ENCODE measurements at places on chromosomes 5 and 9.

DNA sequence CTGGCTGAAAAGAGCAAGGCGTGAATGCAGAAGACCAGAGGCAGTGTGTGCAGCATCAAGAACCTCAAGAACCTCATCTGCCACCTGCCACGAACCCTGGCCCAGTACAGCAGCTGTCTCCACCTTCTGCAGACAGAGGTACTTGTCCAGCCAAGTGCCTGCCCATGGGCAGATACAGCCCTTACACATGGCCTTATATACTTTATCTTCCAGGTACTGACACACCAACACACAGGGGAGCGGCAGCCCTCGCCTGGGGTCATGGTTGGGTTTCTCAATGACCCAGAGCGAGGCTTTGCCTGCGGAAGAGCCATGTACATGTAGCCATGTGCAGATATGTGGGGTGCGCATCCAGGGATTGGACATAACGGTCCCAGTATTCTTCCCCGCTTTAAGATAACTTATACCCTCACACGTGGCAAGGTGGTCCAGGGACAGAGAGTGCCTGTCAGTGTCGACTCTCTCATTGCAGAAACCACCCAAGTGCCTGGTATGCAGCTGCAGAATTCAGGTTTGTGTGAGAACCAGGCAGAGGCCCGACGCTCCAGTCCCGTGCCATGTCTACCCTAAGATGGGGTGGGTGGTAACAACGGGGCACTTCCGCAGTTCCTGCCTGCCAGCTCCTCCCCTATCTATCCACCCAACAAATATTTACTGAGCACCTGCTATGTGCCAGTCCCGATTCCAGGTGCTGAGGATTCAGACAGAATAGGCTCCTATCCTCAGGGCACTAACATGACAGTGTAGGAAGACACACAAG is 206.9 kb downstream of the FSTL4 start:
- no peak for DNase-seq

DNA sequence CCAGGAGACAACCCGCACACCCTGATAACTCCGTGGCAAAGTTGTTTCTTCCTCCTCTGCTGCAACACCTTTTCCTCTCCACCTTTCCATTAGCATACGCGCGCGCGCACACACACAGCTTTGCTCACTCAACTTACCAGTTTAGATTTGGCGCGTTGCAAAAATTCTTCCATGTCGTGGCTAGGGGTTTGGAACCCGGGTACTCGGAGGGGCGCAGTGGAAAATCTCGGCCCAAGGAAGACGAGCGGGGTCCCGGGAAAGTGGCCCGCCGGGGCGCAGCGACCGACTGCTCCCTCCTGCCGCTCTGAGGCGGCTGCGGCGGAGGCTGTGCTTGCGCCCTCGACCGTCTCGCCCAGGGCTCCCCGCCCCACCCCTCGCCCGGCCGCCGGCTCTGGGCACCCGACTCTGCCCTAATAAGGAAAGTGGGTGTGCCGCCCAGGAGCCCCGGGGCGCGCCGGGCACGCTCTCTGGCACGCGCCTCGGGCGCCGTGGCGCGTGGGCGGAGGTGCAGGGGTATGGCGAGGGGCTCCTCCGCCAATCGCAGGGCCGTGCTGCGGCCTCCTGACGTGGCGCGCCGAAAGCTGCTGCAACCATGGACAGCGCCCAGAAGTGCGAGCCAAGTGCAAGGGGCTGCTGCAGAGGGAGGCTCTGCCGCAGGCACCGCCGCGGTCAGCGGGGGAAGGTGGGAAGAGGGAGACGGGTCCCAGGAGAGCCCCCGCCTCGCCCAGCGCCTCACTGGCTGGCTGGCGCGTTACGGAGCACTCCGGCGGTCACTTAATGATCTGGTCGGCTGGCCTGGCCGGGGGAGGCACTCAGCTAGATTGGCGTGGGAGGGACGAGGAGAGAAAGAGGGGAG is at the start of gene PRUNE2:
TSS of gene PRUNE2 (minus strand) at position 324 of the 856 bp plus-strand sequence. CDS start at position 173, 151 bp downstream.
- DNase-seq, result no peak

DNA sequence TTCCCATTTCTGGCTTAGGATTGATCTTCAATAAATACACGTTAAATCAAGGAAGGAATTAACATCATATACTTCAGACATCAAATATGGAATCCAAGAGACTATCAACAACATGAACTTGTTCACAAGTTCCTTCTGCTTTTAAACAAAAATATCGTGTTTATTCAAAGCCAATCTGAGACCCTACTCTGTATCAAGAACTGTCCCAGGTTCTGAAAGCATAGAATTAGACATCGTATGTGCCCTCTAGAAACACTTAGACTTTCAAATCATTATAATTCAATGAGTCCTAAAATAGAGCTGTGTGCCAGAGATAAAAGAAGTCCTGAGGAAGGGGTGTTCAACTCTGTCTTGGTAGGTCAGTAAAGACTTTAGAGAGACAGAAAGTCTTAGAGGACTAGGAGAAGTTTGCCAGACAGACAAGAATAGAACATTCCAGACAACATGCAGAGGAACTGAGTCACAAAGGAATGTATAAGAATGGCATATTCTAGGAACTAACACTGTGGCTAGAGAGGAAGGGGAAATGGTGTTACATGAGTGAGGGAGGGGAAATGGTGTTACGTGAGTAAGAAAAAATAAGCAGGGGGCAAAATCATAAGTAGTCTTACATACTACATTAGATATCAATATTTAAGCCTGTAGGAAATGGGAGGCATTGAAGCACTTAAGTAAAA is 2.9 kb downstream of the TPD52L3 start:
- DNase-seq, result no peak

DNA sequence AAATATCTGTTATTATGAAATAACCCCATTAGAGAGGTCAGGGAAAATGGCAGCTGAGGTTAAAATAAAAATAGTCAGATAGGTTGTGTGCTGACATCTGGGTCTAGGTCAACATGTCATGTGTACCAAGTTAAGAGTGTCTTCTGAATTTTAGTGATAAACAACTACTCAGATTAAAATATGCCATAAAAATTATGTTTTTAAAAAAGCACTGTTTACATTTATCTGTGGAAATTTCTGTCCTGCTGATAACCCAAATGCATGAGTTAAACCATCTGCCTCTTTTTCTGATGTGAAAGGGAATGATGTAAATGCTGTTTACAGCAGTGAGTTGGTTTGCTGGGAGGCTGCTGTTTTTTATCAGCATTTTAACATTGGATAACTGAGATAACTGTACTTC is 361.2 kb upstream of the TARS1 start:
- DNase-seq, result no peak

- no peak for DNase-seq
These were observed 42.9 kb downstream of the SUB1 start for GRCh38 chr5:32628049-32628844.

GRCh38 chr9:20361656-20362570 is 260.4 kb downstream of the MLLT3 start:
- no peak for DNase-seq

DNA sequence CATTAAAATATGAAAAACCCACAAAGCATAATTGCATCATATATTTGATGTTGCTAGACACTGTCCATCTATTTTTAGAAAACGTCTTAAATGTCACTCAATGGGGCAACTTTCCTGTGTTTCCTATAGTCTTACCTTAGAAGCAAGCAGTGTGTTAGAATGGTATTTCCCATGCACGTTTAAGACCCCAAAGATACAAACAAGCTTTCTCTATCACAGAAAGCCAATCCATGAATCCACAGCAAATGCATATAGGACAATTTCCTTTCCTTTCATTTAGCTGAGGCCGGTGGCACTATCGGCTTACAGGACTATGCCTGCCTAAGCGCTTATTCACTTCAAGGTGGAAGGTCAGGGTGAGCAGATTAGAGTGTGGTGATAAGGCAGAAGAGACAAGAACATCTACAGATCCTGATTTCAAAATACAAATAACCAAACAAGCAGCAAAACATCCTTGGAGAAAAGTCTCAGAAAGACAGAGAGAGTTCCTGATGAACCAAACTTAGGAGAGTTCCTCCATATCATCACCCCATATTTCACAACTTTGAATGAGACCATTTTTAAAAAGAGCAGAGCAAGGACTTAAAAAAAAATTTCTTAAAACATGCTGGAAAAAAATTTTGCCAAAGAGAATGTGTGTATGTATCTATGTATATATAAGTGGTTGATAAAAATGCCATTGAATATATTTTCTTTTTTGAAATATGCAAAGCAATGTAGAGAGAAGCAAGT is 57.2 kb downstream of the MEF2C start:
- no peak for DNase-seq

GRCh38 chr9:137224830-137225694 is at the start of gene CYSRT1:
Gene CYSRT1 (plus strand): TSS chr9:137225174. CDS start chr9:137225622, 448 bp downstream.
- no peak for DNase-seq

DNA sequence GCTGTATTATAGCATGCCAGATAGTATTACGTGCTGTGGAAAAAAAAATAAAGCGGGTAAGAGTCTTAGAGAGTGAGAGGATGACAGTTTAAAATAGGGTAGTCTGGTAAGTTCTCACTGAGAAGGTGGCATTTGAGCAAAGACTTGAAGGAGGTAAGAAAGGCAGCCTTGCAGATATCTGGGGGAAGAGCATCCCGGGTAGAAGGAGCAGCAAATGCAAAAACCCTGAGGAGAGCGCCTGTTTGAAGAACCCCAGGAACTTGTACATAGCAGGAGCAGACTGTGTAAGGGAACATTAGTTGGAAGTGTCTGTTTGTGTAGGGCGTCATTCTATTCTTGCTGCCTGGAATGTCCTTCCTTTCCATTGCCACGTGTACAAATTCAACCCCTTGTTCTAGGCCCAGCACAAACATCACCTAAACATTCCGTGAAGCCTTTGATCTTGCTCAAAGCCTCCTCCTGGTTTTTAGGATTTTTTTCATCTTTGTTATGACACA is 2.6 kb downstream of the AP3S1 start:
- no peak for DNase-seq

DNA sequence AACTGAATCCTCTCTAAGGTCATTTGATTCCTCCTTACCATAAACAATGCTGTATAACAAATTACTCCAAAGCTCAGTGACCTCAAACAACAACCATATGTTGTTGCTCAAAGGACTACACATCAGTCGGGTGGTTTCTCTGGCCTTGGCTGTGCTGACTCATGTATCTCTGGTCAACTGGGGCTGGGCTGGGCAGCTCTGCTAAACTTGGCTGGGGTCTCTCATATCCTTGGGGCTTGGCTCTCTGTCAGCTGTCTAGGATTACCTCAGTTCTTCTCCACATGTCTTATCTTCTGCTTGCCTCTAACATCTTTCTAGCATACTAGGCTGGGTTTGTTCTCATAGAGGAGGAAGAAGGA is 86.4 kb downstream of the GALNT10 start:
- no peak for DNase-seq

DNA sequence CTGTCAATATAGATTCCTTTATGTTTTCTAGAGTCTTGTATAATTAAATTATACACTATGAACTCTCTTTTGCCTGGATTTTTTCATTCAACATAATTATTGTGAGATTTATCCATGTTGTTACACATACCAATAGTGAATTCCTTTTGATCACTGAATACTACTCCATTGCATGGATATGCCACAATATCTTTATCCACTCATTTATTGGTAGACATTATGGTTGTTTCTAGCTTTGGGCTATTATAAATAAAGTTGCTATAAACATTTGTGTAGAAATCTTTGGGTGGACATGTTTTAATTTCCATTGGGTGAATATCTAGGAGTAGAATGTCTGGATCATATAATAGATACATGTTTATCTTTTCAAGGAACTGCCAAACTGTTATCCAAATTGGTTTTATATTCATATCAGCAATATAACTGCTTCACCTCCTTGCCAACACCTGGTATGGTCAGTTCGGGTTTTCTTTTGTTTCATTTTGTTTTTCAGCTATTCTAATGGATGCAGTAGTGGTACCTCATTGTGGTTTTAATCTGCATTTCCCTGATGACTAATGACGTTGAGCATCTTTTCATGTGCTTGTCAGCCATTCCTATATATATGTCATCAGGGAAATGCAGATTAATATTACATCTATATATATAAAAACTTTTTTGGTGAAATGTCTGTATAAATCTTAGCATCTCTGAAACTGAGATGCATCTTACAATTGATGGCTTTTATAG is 32.1 kb upstream of the TCF7 start:
- DNase-seq, result no peak

GRCh38 chr9:87592554-87593358 is 95.1 kb downstream of the DAPK1 start:
- DNase-seq, result no peak

DNA sequence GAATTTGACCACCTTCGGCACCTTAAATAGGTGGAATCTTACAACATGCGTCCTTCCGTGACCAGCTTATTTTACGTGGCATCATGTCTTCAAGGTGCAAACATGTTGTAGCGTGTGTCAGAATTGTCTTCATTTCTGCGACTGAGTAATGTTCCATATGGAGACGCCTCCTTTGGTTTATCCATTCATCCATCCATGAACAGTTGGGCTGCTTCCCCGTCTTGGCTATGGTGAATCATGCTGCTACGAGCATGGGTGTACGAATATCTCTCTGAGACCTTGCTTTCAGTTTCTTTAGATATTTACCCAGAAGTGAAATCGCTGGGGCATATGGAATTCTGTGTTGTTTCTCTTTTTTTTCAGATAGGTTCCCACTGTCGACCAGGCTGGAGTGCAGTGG is 391.9 kb upstream of the IRX2 start:
- DNase-seq, result no peak

DNA sequence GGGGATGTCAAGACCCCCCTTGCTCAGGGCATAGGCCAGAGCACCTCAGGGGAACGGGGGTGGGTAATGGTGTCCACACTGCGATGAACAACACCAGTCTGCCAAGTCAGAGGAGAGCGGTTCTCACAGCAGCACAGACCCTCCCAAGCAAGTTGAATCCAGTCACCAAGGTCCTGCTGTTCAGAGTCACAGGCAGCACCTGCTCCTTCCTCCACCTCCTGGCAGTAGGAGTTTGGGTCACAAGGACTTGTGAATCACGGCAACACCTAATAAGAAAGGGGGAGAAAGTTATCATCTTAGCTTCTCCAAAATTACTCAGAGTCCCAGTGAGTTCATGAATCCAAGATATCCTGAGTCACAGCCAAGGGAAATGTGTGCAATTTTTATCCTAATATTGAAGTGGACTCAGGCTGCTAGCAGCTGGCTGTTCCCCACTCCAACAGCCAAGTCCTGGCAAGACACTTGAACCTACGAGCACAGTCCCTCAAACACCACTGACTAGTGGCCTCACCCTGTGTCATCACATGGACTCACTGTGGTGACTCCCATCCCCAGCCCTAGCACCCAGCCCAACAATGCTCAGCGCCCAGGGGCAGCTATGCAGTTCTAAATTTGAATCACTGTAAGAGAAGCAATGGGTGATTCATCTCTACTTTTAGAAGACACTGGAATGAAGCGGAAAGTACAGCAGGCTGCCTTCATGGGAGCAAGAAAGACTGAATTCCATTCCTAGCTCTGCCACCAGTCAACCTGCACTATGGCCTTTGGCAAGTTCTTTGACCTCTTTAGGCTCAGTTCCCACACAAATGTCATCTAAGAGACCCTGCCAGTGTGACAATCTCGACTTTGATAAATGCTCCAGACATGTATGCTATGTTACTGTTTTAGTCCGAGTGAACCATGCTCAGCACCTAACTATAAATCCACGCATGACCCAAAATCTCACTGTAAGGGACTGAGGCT is 113.7 kb downstream of the KLHL3 start:
- DNase-seq, result no peak

DNA sequence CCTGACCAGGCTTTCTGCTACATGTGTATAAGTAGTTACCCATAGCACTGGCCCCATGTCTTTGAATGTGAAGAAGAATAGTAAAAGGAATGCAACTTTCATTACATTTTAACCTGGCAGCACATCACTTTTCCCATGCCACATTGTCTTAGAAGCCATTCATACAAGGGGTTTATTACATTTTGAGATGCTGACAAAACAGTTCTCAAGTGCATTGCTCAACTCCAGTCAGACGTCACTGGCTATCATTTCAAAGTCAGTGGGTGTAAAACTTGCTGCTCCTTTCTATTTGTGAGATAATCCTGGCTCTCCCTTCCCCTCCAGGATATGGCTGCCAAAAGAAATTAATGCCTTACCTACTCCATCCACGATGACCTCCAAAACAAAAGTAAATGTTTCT is 97.0 kb upstream of the VCAN start:
- no peak for DNase-seq

Data from stimulated activated CD4-positive, alpha-beta T cell treated with anti-CD3 and anti-CD28 coated beads, Interleukin-1b, Interleukin-23, amount 100 ng/mL, for 1 hour (primary cell).